ENCODE measurements at places on chromosomes 16 and 17.

GRCh38 chr17:77247048-77247541 lies 106.3 kb downstream of the SEC14L1 start:
- peak; percentile 94 for DNase-seq

DNA sequence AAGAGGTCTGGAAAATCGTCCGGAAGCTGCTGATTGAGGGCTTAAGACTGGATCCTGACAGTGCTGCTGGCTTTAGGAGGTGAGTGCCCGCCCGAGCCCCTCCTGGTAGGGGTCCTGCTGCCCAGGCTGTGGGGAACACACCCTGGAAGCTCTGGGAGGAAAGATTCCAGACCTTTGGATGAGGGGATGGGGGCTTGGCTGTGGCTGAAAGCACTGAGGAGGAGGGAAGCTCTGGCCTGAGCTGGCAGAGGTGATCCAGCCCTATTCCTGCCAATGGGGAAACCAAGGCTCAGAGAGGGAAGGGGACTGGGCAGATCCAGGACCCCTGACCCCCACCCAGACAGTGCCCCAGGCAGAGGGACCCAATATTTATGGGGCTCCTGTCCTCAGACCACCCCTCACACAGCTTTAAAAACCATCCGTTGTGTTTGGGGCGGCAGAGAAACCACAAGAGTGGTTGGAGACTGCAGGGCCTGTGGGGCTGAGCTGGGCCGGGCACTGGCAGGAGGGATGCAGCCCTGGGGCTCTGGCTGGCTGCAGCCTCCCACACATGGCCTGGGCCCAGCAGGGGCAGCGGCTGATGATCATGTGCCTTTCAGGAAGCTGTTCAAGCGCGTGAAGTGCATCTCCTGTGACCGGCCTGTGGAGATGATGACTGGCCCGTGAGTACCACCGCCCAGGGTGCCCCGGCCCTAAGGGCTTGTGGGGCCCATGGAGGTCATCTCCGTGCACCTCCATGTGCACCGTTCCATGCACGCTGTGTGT lies 22.8 kb downstream of the UBALD1 start:
- no peak for DNase-seq

GRCh38 chr16:83721676-83722075 lies 86.1 kb upstream of the HSBP1 start:
- DNase-seq: no peak

DNA sequence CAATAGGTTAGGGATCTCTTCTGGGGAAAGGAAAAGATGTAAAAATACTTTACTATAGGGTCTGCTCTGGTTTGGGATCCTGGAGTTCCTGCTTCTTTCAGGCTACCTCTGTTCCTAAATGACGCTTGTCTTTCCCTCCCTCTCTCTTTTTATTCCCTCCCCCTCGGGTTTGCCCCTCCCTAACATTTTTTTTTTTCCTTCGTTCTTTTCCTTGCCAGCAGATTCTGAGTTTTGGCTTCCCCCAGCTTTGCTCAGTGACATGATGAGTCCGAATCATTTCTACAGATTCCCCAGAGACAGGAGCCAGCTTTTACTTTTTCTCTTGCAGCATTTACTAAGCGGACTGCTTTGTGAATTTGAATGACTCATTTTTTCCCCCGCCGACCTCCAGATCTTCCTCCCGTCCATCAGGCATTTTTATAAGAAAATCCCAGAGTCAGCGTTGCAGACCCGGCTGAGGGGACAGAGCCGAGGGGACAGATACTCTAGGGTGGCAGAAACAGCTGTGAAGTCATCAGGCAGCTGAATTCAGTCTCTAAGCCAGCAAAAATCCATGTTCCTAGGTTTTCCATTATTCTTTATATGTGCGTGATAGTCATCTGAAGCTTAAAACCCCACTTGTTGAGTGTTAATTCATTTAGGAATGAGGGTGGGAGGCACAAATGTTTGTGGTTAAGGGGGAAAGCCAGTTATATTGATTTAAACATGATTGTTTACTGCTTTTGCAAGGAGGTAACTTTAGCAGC lies at the start of gene TMEM100:
Gene TMEM100, minus strand, starts transcription at position 123 of the 746 bp plus-strand sequence. CDS start 1,794 bp downstream, outside the sequence.
- DNase-seq: no peak

DNA sequence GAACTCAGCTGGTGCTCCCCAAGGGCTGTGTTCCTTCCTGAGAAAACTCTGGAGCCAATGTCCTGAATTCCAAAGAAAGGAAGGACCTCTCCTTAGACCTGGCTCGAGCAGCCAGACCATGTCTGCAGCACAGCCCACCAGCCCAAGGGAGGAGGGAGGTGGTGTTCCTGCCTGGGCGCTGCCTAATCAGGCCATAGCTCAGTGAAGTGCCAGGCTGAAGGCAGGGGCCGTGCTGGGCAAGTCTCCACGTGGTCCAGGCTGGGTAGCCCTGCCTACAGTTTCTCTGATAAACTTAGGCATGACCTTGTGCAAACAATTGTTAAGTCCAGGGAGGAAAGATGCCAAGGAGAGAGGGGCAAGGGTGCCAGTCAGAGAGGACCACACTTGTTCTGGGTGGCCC lies 76.8 kb downstream of the MPRIP start:
- no peak for DNase-seq

DNA sequence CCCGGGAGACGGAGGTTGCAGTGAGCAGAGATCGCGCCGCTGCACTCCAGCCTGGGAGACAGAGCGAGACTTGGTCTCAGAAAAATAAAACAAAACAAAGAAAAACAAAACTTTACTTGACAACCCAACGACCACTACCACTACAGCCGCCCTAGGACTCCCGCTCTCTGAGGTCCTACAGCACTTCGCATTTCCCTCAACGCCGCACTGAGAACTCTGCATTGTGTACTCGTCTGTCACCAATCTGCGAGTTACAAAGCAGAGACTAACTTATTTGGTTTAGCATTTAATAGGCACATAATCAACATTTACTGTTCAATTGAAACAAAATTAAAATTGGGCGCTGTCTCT lies 479 bp upstream of the ZNF207 start:
- DNase-seq: no peak

- DNase-seq: no peak
These were observed 214.4 kb upstream of the CHMP6 start for GRCh38 chr17:80777274-80777673.

GRCh38 chr17:49779739-49780231 lies 8.7 kb upstream of the KAT7 start:
- no peak for DNase-seq

DNA sequence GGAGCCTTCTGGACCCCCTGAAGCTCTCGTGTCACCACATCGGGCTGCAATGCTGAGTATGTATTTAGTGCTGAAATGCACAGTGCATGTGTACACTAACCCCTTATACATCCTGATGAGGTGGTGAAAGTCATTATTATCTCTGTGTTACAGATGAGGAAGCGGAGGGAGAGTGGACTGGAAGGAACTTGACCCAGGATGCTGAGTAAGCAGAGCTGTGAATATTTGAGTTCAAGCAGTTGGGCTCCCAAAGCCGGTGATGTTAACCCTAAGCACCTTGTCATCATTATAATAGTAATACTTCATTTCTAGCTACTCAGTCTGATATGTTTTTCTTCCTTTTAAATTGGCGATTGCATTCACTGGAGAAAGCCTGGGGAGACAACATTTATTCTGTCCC lies 25.9 kb upstream of the NKD1 start:
- DNase-seq: peak; percentile 14

DNA sequence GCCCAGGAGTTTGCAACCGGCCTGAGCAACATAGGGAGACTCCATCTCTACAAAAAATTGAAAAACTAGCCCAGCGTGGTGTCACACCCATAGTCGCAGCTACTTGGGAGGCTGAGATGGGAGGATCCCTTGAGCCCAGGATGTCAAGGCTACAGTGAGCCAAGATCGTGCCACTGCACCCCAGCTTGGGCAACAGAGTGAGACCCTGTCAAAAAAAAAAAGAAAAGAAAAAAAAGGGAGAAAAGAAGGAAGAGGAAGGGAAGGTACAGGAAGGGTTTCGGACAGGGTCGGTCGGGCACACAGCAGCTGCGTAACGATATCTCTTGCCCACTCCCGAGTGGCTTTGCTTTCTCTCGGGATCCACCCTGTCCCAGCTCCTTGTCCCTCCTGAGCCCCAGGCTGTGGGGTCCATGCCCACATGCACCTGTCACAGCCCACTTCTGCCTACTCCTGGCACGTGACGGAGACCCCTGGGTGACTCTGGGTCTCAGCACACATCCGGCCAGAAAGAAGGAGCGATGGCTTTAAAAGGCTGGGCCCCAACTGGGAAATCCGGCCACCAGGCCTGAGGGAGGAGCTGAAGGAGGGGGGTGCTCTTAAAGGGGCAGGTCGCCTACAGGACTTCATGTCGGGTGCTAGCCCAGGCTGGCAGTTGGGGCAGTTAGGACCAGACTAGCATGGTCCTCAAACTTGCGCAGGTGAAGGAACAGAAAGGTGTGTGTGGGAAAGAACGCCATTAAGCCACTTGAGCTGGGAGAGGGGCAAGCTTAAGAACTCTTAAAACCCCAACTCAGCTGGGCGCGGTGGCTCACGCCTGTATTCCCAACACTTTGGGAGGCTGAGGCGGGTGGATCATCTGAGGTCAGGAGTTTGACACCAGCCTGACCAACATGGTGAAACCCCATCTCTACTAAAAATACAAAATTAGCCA lies at the start of gene GHDC:
Gene GHDC, minus strand, starts transcription at position 526 of the 931 bp plus-strand sequence. CDS start 913 bp downstream, outside the sequence.
- DNase-seq: peak; percentile 95

DNA sequence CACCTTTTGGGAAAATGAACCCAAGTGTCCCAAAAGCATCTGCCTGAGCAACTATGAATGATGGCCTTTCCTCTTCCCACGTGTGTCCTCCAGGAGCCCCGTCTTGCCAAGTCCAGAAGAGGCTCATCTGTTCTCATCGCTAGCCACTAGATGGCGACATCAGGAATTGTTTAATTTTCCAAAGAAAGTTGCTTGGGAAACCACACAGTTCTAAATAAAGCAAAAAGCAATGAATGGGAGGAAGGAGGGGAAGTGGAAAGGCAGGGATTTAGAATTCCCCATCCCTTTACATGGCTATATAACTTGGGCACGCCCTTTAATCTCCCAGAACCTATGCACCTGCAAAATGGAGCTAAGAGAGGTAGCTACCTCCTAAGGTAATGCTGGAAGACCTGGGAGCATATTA lies 9.0 kb upstream of the CDH5 start:
- DNase-seq: no peak

DNA sequence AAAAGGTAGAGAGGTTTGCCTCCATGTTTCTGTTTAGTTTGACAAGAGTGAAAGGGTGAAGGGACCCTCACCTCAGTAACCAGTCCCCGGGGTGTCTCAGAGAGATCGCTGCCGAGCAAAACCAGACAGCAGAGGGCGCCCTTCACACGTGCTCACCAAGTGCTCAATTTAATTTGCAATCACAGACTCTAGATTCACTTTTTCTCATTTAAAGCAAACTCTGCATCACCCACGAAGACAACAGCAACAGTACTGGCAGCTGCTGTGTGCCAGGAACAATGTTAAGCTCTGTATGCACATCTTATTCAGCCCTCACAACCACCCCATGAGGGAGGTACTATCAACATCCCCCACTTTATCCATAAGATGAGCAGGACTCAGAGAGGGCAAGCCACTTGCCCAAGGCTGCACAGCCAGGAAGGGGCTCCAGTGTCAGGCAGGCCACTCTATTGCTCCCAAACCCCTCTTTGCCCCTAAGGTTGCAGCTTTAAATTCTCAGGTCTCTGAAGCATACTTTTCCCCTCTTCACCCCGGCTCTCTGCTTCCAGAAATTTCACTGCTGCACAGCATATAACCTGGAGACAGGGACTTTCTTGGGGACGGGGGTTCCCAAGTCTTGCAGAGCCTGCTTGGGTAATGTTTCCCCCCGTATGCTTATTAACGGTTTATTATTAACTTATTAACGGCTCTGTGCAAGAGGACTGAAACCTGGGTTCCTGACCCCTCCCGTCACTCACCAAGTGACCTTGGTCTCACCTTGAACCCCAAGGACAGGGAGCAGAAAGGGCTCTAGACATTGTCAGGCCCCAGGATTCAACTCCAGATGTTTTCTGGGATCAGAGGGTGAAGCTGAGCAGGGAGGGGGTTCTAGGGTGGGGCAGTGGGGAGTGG lies 70.9 kb downstream of the CNGB1 start:
- no peak for DNase-seq

GRCh38 chr16:51834133-51834532 lies 683.1 kb upstream of the SALL1 start:
- no peak for DNase-seq

DNA sequence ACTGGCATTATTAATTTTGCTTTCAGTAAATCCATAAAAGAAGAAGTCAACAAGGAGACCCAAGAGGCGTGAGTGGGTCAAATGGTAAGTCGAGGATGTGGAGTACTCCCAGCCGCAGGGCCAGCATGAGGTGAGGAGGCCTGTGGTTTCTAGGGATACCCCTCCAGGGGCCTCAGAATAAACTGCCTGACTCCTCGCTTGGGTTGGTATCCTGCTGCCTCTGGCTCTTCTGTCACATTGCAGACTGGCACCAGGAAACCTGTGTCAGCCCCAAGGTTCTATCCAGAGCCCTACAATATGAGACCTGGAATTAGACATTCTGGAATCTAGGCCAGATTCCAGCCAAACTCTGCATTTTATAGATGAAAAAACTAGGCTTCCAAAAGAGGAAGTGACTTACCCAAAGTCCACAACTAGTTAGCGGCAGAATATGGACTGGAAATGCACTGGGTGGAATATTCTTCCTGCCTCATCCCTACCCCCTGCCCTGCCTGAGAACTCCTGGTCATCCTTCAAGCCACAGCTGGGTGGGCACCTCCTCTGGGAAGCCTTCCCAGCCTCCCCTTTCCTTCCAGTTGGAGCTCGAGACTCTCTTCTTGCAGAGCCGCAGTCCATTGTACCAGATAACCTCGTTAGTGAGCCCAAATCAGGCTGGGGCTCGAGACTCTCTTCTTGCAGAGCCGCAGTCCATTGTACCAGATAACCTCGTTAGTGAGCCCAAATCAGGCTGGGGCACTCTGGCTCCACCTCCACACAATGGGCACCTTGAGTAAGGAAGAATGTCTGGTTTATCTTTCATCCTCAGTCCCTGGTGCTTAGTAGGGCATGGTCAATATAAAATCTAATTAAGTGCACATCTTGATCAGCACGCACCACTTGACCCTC lies 22.6 kb downstream of the C17orf67 start:
- DNase-seq: no peak

DNA sequence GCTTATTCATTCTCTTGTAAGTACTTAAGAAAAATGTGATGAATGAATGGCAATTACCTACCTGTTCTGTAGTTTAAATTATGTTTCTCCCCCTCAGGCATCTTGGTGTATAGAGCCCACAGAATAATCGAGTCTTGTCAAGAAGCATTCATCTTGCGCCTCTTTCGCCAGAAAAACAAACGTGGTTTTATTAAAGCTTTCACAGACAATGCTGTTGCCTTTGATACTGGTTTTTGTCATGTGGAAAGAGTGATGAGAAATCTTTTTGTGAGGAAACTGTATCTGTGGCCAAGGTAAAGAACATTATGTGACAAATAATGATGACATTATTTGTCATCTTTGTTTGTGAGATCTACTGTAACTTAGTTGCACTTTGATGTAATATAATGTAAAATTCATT lies 6.5 kb downstream of the ERCC4 start:
- no peak for DNase-seq

DNA sequence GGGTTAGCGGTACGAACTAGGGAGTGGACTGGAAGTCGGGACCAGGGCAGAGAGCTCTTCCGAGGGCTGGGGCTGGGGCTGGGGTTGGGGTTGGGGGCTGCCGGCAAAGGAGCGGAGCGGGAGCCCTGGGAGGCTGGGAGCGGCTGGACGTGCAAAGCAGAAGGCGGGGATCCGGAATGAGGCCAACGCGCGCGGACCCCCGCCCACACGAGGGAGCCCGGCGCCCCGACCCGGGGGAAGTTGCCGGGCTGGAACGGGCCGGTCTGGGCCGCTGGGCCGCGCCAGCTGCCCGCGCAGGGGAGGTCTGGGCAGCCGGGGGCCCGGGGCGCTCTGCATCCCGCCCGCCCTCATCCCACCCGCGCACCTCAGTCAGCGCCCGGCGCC lies 323 bp downstream of the ST3GAL2 start:
- no peak for DNase-seq

- DNase-seq: no peak
These were observed 18.2 kb downstream of the HEATR3 start for GRCh38 chr16:50083996-50084395.

- no peak for DNase-seq
These were observed 41.1 kb upstream of the SOX9 start for GRCh38 chr17:72079700-72080099.
